G401 (cell line): ENCODE measurements at places on chromosomes 1 and 21.
A peak's percentile ranks its signal among the peaks of the same experiment; 100 is the strongest.

GRCh38 chr1:248372394-248372793 lies 3.2 kb upstream of the OR2T6 start:
- no peak for DNase-seq

DNA sequence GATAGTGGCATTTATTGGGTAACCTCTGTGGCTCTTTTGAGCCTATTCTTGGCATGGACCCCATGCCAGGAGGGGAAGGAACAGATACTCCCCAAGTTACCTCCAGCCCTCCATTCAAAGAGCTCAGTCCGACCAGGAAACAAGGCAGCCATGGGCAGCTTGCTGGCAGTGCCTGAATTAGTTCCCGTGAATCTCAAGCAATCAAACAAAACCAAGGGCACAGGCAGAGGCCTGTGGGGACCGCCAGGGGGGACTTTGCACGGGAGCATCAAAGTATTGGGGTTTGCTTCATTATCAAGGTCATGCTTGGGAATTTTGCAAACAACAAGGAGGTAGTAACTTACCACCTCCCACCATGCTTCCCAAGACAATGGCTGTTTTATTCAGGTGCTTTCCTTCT lies 81.2 kb upstream of the IFFO2 start:
- DNase-seq: no peak

- DNase-seq: no peak
Measured at GRCh38 chr1:37549341-37549740, 4.8 kb downstream of the SNIP1 start.

- peak; percentile 41 for DNase-seq
Measured at GRCh38 chr1:193406901-193407300, 220.5 kb upstream of the B3GALT2 start.

DNA sequence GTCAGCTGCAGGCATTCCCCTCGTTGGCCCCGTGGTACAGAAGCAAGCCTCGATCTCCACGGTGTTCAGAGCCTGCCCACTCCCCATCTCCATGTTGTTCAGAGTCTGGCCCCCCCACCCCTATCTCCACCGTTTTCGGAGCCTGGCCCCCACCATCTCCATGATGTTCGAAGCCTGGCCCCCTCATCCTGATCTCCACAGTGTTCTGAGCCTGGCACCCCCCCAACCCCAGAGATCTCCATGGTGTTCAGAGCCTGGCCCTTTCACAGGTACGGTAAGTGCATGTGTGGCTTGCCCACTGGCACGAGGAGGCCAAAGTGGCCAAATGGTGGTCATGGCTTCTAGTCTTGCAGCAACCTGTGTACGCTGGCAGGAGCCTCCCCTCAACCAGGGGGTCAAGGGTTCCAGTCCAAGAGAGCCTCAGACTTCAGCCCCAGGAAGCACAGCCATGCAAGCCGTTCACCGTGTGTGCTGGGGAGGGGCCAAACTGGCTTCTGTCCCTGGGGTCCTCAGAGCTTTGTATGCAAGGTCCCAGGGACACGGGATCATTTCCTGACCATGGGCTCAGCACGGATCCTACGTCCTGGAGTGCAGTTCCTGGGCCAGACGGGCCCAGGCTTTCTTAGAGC lies 13.3 kb upstream of the PCBP3 start:
- no peak for DNase-seq
